ENCODE measurements at places on chromosomes 3 and 15. TPM values are rescaled to one million over a fixed set of nuclear protein-coding genes. Genes with fewer than 3 reads are reported as not detected.
A peak's percentile ranks its signal among the peaks of the same experiment; 100 is the strongest.

GRCh38 chr15:95377258-95377852 is 953.1 kb upstream of the NR2F2 start:
- H3K27ac ChIP-seq = no peak overlapping the region
- no peak for DNase-seq
- H3K36me3 ChIP-seq = no peaks in the 10 kb centered on the region
- H3K27me3 ChIP-seq = peaks cover 5% of the 10 kb centered on the region
- H3K4me1 ChIP-seq = no peaks in the 10 kb centered on the region
- no peak overlapping the region for H3K4me3 ChIP-seq

DNA sequence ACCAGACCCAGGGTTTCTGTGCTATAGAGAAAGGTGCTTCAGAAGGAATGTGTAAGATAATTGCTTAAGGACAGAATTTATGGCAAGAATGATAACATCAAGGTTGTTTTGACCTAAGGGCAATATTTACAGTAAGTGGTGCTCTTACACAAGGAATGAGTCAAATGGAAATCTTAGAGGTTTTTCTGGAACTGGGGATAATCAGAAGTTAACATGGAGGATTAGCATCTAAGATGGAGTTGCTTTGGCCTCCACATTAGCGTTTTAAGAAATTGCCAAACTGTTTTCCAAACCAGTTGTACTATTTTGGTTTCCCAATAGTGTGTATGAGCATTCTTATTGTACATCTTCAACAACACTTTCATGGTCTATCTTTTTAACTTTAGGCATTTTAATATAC is 3.1 kb downstream of the WDR93 start:
- no peak for DNase-seq
- peaks cover 13% of the 10 kb centered on the region for H3K4me1 ChIP-seq
- no peaks in the 10 kb centered on the region for H3K36me3 ChIP-seq
- H3K27ac ChIP-seq = no peak overlapping the region

DNA sequence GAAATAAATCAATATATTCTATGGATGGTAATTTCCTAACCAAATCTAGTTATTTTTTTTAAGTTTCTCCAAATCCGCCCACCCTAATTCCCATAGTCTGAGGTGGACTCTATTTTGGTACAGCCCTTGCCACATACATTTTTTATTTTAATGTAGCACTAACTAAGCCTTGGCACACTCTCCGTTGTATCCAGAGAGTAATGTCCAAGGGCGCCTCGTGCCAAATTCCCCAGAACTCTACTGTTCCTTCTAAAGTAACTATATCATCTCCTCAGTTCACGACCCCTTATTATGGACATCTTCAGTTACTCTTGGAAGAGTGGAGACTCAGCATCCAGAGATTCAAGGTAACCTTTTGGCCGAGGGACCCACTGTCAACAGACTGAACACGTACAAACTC is 1.3 kb downstream of the VGLL3 start:
- DNase-seq = no peak
- no peaks in the 10 kb centered on the region for H3K4me1 ChIP-seq
- H3K27ac ChIP-seq = no peak overlapping the region
- peaks cover 43% of the 10 kb centered on the region for H3K27me3 ChIP-seq
- no peak overlapping the region for H3K4me3 ChIP-seq

DNA sequence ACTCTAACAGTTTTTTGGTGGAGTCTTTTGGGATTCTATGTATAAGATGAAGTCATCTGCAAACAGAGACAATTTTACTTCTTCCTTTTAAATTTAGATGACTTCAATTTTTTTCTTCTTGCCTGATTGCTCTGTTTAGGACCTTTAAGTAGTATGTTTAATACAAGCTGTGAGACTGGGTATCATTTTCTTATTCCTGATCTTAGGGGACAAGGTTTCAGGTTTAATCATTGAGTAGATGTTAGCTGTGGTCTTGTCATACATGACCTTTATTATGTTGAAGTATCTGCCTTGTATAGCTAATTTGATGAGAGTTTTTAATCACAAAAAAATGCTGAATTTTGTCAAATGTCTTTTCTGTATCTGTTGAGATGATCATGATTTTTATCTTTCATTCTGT is 20.6 kb downstream of the GRM2 start:
- DNase-seq = no peak
- peaks cover 2% of the 10 kb centered on the region for H3K27me3 ChIP-seq
- no peak overlapping the region for H3K27ac ChIP-seq

Gene A4GNT
- total RNA-seq = not detected

- H3K27me3 ChIP-seq = no peaks in the 10 kb centered on the region
- H3K4me3 ChIP-seq = no peak overlapping the region
- H3K4me1 ChIP-seq = no peaks in the 10 kb centered on the region
- peaks cover 2% of the 10 kb centered on the region for H3K36me3 ChIP-seq
- no peak overlapping the region for H3K27ac ChIP-seq
Measured at GRCh38 chr3:165170236-165170635, 25.9 kb downstream of the SLITRK3 start.

DNA sequence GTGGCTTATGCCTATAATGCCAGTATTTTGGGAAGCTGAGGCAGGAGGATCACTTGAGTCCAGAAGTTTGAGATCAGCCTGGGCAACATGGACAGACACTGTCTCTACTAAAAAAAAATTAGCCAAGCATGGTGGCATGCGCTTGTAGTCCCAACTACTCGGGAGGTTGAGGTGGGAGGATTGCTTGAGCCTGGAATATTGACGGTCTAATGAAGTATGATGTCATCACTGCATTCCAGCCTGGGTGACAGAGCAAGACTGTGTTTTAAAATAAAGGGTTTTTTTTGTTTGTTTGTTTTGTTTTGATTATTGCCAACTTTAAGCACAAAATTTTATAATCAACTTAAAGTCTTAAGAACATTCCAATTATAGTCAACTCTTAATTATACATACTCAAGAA is 6.8 kb downstream of the PLSCR1 start:
- no peak for DNase-seq
- H3K4me3 ChIP-seq = no peak overlapping the region
- no peaks in the 10 kb centered on the region for H3K27me3 ChIP-seq

GRCh38 chr3:99439892-99440291 is 198.5 kb upstream of the COL8A1 start:
- H3K27ac ChIP-seq = no peak overlapping the region
- no peak for DNase-seq
- H3K4me1 ChIP-seq = no peaks in the 10 kb centered on the region

GRCh38 chr15:32942401-32942841 is 224.6 kb downstream of the GREM1 start:
- DNase-seq = no peak
- peak overlapping the region; percentile 31 for H3K27ac ChIP-seq
- no peaks in the 10 kb centered on the region for H3K27me3 ChIP-seq
- H3K4me3 ChIP-seq = no peak overlapping the region
- H3K36me3 ChIP-seq = no peaks in the 10 kb centered on the region

Gene PDZRN3
- not detected for total RNA-seq

DNA sequence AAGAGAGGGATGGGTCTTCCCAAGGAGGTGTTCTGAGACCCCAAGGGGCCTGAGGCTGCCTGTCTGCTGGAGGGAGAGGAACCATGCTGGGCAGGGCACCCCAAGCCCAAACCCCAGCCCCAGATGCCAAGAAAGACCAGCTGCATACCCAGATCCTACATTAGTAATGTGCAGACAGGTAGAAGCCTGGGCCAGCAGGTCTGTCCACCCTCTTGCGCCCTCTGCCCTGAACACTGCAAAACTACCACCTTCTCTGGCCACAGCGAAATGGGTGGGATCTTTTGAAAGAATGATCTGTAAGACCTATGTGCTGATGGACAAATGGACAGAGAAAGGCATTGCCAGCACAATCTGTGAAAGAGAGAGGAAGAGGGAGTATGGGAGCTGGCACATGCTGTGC is 283.2 kb downstream of the EPHB1 start:
- H3K27ac ChIP-seq = no peak overlapping the region
- no peak overlapping the region for H3K4me3 ChIP-seq
- DNase-seq = no peak
- H3K27me3 ChIP-seq = no peaks in the 10 kb centered on the region
- H3K36me3 ChIP-seq = no peaks in the 10 kb centered on the region
